ENCODE measurements at places on chromosomes 2 and 18. TPM values are rescaled to one million over a fixed set of nuclear protein-coding genes. Genes with fewer than 3 reads are reported as not detected.

GRCh38 chr2:2542966-2543611 lies 212.0 kb upstream of the MYT1L start:
- H3K27ac ChIP-seq: no peak overlapping the region
- no peaks in the 10 kb centered on the region for H3K4me1 ChIP-seq
- DNase-seq: peak; percentile 58

DNA sequence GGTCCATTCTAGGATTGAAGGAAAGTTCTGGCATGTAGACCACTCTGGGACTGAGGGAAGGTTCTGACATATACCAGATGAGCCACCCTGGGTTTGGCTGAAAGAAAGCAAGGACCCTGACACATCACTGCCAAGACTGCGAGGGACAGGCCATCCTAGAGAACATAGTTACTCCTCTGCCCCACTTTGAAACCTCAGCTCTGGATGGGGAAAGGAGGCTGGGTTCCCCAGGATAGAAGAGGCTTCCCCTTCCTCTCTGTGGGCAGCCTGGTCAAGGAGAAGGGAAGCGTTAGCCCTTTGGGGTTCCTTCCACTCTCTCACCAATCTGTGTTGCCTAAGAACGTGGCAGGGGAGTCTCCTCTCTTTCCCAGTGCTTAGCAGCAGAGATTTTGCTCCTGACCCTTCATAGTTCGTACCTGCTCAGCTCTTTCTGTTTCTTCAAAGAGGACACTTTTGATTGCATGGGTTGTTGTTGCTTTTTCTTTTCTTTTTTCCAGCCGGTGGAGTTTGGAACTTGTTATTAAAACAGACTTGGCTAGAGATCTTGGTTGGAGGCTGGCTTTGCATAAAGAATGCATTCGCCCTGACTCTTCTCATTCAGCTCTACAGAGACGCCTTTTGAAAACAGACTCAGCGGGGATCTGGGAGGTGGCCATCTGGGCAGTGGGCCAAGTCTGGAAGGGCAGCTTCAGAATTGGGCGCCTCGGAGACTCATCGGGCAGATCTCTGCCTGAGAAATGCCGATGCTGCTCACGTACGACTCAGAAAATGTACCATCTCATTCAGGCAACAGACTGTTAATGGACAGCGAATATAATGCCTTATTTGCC lies 166.1 kb downstream of the CLIP4 start:
- no peak overlapping the region for H3K4me3 ChIP-seq
- H3K27me3 ChIP-seq: no peaks in the 10 kb centered on the region
- no peak overlapping the region for H3K27ac ChIP-seq
- no peaks in the 10 kb centered on the region for H3K4me1 ChIP-seq
- no peak for DNase-seq

- no peak overlapping the region for H3K4me3 ChIP-seq
- H3K4me1 ChIP-seq: no peaks in the 10 kb centered on the region
- no peak for DNase-seq
- no peak overlapping the region for H3K27ac ChIP-seq
- H3K27me3 ChIP-seq: no peaks in the 10 kb centered on the region
Observed at GRCh38 chr2:171208657-171209056, 48.0 kb upstream of the TLK1 start.

DNA sequence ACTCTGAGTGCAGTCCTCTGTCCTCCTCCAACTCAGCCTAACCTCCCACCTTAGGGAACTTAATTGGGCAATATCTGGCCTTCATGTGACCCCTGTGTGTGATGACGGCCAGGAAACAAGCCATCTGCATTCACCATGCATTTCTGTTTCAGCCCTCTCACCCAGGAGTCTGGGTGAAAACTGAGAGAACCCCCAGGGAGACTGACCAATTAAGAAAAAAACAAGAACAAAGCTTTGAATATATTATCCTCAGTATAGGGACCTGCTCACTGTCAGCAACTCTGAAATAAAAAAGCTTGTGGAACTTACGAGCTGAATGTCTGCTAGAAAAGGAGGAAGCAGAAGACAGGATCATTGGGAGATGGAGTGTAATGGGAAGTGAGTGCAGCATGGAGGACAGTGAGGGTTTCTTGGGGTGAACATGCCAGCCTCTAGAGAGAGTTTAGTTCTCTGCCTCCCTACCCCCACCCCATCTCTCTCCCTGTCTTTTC lies 9.5 kb downstream of the MAPRE2 start:
- no peak for DNase-seq
- no peak overlapping the region for H3K27ac ChIP-seq
- peaks cover 3% of the 10 kb centered on the region for H3K4me1 ChIP-seq
- H3K36me3 ChIP-seq: no peaks in the 10 kb centered on the region
- no peak overlapping the region for H3K4me3 ChIP-seq

DNA sequence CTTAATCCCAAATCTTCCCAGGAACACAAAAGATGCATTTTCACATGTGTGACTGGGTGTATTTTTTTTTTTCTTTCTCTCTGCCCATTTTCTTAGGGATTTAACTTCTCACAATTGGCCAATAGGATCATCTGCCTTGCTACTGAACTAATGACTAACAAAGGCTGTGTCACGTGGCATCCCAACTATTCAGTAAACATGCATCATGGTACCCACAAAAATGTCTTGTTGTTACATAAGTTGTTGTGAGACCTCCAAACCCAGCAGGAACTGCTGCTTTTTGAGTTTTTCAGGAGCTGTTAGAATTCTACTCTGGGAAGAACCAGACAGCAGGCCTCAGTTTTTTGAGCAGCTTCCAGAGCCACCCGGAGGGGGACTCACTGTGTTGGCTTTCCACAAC lies 31.9 kb downstream of the GAD1 start:
- no peak overlapping the region for H3K4me3 ChIP-seq
- H3K27ac ChIP-seq: no peak overlapping the region
- peaks cover 1% of the 10 kb centered on the region for H3K4me1 ChIP-seq
- DNase-seq: no peak
- H3K36me3 ChIP-seq: no peaks in the 10 kb centered on the region
- no peaks in the 10 kb centered on the region for H3K27me3 ChIP-seq

- no peak overlapping the region for H3K27ac ChIP-seq
- H3K27me3 ChIP-seq: no peaks in the 10 kb centered on the region
- no peaks in the 10 kb centered on the region for H3K4me1 ChIP-seq
- H3K36me3 ChIP-seq: no peaks in the 10 kb centered on the region
- DNase-seq: no peak
Observed at GRCh38 chr18:5842653-5843052, 52.7 kb downstream of the TMEM200C start.

GRCh38 chr2:13725945-13726344 lies 906.6 kb upstream of the LRATD1 start:
- no peaks in the 10 kb centered on the region for H3K27me3 ChIP-seq
- no peak overlapping the region for H3K27ac ChIP-seq
- H3K36me3 ChIP-seq: no peaks in the 10 kb centered on the region

- H3K27me3 ChIP-seq: no peaks in the 10 kb centered on the region
- DNase-seq: no peak
- no peaks in the 10 kb centered on the region for H3K4me1 ChIP-seq
- no peaks in the 10 kb centered on the region for H3K36me3 ChIP-seq
- no peak overlapping the region for H3K27ac ChIP-seq
- no peak overlapping the region for H3K4me3 ChIP-seq
Observed at GRCh38 chr2:232884001-232884421, 13.9 kb downstream of the SNORC start.

DNA sequence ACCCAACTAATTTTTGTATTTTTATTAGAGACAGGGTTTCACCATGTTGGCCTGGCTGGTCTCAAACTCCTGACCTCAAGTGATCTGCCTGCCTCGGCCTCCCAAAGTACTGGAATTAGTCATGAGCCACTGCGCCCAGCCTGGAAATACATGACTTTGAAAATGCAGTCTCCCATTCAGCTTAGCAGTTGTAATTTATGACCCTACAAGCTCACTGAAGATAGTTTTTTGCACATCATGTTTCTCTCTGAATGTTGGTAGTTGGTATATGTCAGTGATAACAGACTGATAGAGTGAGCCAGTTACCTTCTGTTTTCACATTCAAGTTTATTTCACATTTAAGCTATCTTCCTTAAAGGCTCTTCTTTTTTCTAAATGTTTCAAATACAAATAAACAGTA lies 7.1 kb downstream of the WDR7 start:
- H3K4me1 ChIP-seq: peaks cover 3% of the 10 kb centered on the region
- no peak for DNase-seq
- H3K27ac ChIP-seq: no peak overlapping the region
- H3K4me3 ChIP-seq: no peak overlapping the region

DNA sequence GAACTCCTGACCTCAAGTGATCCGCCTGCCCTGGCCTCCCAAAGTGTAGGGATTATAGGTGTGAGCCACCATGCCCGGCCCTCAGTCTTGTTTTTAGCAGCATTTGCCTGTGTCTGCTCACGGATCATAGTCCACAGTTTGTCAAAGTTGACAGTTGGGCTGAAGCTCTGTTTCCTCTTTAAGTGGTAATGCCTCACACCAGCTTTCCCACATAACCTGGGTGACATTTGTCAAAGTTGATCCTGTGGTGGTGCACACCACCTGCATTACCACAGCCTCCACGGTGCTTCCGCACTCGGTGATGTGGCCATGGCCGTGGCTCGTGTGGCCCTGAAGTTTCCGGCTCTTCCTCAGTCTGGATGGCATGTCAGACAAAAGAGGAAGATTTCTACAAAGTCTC lies 27.1 kb downstream of the RAB31 start:
- H3K27ac ChIP-seq: no peak overlapping the region
- H3K4me1 ChIP-seq: no peaks in the 10 kb centered on the region
- H3K27me3 ChIP-seq: no peaks in the 10 kb centered on the region

DNA sequence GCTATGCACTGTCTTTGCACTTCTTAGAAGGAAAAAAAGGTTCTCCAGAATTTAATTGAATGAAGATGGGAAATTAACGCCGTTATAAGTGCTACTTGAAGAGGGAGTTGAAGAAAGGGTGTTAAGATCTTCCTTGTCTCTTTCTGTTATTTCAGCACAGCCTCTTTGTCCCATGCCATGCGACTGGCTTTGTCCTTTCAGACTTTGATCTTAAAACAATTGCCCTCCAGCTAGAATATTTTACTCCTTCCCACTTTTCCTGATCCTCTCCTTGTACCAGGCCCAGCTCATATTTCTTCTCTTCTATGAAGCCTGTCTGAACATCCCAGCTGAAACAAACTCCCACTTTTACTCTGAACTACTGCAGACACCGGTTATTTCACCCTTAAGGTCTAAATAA lies 51.4 kb downstream of the RAB27B start:
- H3K4me1 ChIP-seq: no peaks in the 10 kb centered on the region
- H3K36me3 ChIP-seq: no peaks in the 10 kb centered on the region
- H3K27me3 ChIP-seq: no peaks in the 10 kb centered on the region
- no peak overlapping the region for H3K4me3 ChIP-seq
- H3K27ac ChIP-seq: no peak overlapping the region
- no peak for DNase-seq

DNA sequence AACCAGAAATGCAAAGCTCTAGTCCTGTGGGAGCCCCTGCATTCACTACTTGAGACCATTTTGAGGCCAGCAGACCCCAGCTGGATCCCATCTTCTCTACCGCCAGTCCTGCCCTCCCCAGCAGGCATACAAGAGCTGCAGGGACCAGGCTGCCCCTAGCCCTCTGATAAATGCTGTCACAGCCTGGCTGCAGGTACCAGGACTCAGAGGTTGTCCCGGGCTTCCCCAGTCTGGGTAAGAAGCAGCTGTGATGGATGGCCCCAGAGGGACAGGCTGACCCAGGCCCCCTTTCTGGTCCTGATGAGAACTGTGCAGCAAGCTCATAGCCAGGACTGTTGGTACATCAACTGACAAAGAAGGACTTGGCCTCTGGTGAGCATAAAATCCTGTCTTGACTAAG lies 132.9 kb upstream of the APCDD1 start:
- DNase-seq: no peak
- H3K4me1 ChIP-seq: no peaks in the 10 kb centered on the region
- H3K36me3 ChIP-seq: no peaks in the 10 kb centered on the region
- no peaks in the 10 kb centered on the region for H3K27me3 ChIP-seq
- no peak overlapping the region for H3K27ac ChIP-seq

- no peak overlapping the region for H3K27ac ChIP-seq
- H3K36me3 ChIP-seq: no peaks in the 10 kb centered on the region
- no peaks in the 10 kb centered on the region for H3K27me3 ChIP-seq
- no peak for DNase-seq
- H3K4me3 ChIP-seq: no peak overlapping the region
- peaks cover 4% of the 10 kb centered on the region for H3K4me1 ChIP-seq
Observed at GRCh38 chr2:19690429-19690828, 211.4 kb downstream of the TTC32 start.

GRCh38 chr2:112877423-112877822 lies 33.5 kb upstream of the IL37 start:
- no peaks in the 10 kb centered on the region for H3K4me1 ChIP-seq
- no peaks in the 10 kb centered on the region for H3K27me3 ChIP-seq
- H3K36me3 ChIP-seq: no peaks in the 10 kb centered on the region
- no peak overlapping the region for H3K4me3 ChIP-seq

DNA sequence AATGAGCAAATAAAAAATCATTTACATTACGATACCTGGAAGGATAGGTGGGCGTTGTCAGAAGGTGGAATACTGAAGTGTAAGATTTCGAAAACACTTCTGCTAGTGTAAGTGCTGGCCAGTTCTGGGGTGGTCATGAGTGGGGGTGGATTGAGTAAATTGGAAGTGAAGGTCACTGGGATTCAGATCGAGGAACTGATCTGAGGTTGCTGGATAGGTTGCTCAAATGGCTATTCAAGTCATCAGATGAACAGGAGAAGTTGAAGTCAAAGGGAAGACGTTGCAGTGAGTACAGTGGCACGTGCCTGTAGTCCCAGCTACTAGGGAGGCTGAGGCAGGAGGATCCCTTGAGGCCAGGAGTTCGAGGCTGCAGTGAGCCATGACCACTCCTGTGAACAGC lies 95.7 kb downstream of the MALT1 start:
- H3K4me1 ChIP-seq: no peaks in the 10 kb centered on the region
- H3K4me3 ChIP-seq: no peak overlapping the region
- H3K27me3 ChIP-seq: no peaks in the 10 kb centered on the region
- no peak overlapping the region for H3K27ac ChIP-seq
- no peaks in the 10 kb centered on the region for H3K36me3 ChIP-seq

GRCh38 chr18:3671176-3671575 lies 221.2 kb downstream of the TGIF1 start:
- no peak overlapping the region for H3K4me3 ChIP-seq
- no peak for DNase-seq
- H3K36me3 ChIP-seq: no peaks in the 10 kb centered on the region
- H3K27me3 ChIP-seq: no peaks in the 10 kb centered on the region
- H3K4me1 ChIP-seq: no peaks in the 10 kb centered on the region

The ONECUT2 gene
- total RNA-seq: 0.32 TPM

The VWA3B gene
- total RNA-seq: 0.36 TPM

The CDKL4 gene
- 1.3 TPM for total RNA-seq

The ASPRV1 gene
- 3.4 TPM for total RNA-seq
